ENCODE measurements at places on chromosomes 12 and 14.
A peak's percentile ranks its signal among the peaks of the same experiment; 100 is the strongest.

GRCh38 chr12:11980115-11980514 is 90.6 kb upstream of the BCL2L14 start:
- no peak for DNase-seq

- DNase-seq: no peak
Observed at GRCh38 chr14:94110552-94111181, at the start of gene IFI27. IFI27 (plus strand) TSS chr14:94110736.

GRCh38 chr12:123150744-123151456 is at the start of gene PITPNM2:
PITPNM2 (minus strand) TSS chr12:123151090; CDS start chr12:123034590, 116,500 bp downstream.
- no peak for DNase-seq

DNA sequence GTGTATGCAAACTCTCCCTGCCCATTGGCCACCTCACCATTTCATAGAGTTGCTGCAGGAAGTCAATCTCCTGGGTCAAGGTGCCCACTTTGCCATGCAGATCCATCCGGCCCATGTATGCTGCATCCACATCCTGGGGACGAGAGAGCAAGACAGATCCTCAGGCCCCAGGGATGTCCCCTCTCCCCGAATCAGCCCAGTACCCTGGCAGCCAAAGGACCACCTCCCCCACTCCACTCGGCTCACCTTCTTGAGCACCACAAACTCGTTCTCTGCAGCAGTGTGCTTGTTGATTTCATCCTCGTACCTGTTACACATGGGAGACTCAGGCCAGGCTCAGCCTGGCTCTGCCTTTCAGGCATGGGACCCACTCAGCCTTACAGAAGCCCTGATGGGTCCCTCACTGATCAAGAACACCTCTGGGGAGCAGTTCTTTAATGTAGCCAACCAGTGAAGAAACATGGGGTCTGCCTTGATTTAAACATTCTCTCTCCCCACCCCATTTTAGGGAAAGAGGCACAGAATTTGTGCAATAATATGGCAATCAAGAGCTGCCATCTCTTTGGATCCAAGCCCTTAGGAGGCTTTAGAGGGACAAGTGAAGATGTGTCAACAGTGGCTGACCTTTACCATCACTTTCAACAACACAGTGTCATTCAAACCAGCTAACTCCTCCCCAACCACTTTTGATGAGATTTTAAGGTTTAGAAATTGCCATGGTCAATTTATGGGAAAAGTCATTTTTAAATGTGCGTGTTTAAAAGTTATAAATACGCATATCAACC is 3.9 kb downstream of the KRT79 start:
- DNase-seq: no peak

DNA sequence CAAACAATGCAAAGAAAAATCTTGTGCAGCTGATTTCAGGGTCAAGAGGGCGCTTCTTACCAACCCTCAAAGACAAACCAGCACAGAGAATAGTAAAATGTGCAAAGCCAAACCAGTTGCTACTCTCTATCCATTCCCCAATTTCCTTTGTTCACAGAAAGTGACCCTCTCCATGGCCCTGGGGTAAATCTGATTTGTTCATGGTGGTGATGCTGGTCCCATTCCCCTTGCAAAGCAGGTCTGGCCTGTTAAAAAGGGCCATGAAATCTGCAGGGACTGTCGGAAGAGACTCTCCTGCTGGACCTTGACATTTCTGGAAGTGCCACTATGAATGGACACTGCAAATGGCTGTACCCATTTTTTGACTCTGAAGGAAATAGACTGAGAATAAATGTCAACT is 113.5 kb downstream of the HMGA2 start:
- no peak for DNase-seq

DNA sequence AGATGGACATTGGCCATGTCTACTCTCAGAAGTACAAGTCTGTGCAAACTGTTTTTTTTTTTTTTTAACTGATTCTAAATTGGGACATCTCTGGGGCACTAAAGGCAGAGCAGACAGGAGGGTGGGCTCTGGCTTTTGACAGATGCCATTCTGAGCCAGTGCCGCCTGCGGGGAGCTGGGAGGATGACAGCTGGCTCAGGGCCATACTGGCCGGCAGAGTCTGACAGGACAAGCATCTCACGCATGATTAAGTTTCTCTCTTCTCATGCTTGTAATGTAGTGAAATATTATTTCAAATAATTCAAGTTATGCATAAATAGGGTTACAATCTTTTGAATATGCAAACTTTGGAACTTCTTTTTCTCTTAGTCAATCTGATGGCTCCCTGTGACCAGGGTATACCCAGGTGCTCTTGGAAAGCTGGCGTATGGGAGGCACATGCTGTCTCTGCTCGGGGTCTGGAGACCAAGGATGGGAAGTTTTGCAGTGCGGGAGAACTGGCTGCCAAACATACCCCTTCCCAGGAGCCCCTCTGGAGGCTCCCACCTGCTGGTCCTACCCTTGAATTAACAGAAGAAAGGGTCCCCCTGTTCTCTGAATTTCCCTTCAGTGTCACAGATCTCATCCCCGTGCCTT is 7.6 kb downstream of the CDCA4 start:
- no peak for DNase-seq

DNA sequence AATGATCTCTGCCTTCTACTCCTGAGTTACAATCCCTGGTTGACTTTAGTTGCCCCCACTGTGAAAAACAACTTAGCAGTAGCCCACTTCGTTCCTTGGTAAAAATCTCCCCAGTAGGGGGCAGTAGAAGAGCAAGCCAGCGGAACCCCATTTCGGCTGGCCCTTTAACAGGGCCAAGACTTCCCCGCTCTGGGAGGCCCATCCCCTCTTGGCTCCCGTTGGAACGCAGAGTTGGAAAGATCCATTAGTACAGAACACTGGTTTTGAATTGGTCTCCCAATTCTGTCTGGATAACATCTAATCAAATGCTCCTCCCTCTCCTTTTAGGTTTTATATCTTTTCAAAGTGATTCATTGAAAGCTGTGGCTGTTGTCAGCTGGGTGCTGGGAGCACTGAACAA is 1133.3 kb downstream of the BCL11B start:
- DNase-seq: no peak

DNA sequence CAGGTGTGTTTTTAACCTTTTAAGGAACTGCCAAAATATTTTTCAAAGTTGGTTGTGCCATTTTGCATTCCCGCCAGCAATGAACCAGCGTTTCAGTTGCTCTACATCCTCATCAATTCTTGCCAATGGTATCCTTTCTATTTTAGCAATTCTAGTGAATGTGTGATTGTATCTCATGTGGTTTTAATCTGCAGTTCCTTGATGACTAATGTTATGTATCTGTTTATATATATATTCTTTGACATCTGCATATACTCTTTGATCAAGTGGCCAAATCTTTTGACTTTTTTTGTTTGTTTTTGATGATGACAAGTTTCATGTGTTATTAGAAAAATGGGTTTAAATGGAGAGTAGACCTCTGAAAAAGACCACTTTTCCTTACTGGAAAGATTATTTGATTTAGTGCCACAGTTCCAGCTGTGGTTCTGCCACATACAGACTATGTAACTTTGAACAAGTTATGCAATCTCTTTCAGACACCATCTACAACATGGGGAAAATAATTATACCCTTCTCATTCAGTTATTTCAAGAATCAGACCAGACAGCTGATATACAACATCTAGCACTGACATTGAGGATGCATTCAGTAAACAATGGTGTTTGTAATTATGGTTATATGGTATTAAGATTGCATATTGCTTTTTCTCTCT is 146.3 kb upstream of the CNOT2 start:
- DNase-seq: no peak

DNA sequence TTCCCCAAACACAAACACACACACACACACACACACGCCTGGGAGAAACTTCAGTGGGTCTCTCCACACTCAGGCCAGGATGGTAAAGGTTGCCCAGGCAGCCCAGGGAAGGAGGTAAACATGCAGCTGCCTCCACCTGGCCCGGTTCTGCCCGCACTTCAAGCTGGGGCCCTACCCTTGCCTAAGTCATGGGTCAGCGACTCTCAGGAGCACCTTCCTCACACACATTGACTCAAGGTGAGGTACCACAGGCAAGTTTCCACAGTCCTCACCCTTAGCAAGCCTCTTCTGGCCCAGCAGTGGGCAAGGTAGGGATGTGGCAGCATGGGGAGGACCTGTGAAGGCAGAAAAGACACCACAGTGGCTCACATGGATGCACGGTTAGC is 14.1 kb upstream of the FAIM2 start:
- DNase-seq: no peak

GRCh38 chr14:41350476-41350875 is 256.2 kb upstream of the LRFN5 start:
- DNase-seq: no peak

GRCh38 chr14:92581966-92582566 is 68.5 kb downstream of the RIN3 start:
- DNase-seq: no peak

GRCh38 chr12:83656004-83656403 is 969.3 kb downstream of the TMTC2 start:
- DNase-seq: no peak

- peak; percentile 41 for DNase-seq
Observed at GRCh38 chr14:51828017-51828797, 32.2 kb upstream of the GNG2 start.

- no peak for DNase-seq
Observed at GRCh38 chr14:95649230-95649629, 37.0 kb upstream of the TCL1B start.

DNA sequence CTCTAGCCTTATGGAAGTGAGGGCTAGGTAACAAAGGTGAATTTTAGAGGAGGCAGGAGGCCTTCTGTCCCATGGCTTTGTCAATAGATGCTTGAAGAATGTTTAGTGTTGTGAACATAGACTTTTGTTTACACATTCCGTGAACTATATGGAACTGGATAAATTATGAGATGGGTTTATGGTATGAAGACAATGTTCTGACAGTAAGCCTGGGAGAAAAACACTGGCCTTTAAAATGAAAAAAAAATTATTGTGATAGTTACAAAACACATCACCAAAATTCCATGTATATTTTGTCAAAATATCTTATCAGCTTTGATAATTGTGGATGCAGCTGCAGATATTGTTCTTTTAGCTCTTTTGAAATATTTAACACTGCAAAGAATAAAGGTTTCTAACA is 251.5 kb upstream of the DCN start:
- DNase-seq: no peak

DNA sequence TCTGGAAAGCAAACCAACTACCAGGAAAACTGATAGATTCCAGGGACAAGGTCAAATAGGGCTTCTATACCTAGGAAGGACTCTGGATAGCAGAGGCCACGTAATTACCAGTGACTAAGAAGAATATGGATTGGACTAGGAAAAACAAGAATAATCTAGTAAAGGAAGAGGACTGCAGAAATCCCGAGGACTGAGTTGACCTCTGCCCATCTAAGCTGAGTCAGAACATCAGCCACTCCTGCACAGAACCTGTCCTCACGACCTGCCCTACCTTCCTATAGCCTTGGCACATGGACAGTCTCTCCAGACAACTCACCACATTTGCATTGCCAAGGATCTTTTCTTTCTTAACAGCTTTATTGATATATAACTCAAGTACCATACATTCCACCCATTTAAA is 2.3 kb downstream of the OR6J1 start:
- no peak for DNase-seq

GRCh38 chr12:11978726-11979384 is 91.9 kb upstream of the BCL2L14 start:
- DNase-seq: no peak

DNA sequence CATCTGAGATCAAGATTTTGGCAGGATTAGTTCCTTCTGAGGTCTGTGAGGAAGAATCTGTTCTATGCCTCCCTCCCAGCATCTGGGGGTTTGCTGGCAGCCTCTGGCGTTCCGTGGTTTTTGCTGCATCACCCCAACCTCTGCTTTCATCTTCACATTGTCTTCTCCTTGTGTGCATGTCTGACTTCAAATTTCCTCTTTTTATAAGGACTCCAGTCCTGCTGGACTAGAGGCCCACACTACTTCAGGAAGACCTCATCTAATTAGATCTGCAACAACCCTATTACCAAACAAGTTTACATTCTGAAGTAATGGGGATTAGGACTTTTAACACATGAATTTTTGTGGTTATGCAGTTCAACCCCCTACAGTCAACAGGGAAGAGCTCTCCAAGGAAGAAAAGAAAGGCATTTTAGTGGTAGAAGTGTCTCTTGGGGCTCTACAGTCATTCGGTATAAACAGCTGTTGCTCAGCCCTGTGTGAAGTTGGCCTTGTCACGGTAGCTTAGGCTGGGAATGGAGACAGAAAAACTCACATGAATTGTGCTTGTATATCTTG is 89.7 kb downstream of the CAND1 start:
- no peak for DNase-seq
